ENCODE measurements at places on chromosomes 11 and 22.

GRCh38 chr11:45475173-45475572 lies 189.0 kb upstream of the SYT13 start:
- peak; percentile 20 for DNase-seq

DNA sequence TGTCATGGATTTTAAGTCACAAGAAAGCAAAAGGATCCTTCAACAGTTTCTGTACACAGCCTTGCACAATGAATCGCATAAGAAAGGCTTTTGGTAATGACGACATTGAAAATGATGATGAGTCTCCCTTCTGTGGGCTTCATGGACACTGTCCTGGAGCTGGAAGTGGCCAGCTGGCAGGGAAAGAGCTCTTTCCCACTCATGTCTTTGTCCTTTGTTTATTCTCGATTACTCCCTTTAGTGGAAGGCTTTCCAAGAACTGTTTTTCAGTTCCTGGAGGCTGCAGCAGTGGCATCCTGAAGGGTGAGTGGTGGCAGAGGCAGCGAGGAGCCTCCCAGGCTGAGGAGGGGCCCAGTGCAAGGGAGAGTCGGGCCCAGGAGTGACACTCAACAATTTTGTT lies 505.2 kb downstream of the NTM start:
- peak; percentile 66 for DNase-seq

- peak; percentile 91 for DNase-seq
Observed at GRCh38 chr22:46267431-46268279, at the start of gene TTC38. Gene TTC38, plus strand, starts transcription at chr22:46268008. Its CDS starts 32 bp downstream, at chr22:46268040.

DNA sequence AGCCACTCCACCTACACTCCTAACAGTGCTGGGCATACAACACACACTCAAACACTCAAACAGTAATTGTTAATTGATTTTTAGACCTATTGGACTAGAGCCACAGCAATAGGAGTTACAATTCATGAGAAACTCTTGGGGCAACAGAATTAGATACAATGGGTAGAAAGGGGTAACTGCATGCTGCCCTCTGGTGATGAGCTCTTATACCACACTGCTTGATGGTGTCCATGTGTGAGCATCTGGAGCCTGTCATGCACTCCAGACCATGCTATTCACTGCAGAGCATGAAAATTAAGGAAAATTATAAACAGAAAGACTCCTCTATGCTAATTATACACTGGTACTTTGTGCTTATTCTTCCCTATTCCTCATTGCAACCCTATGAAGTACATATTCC lies 975.5 kb upstream of the CCDC90B start:
- no peak for DNase-seq

DNA sequence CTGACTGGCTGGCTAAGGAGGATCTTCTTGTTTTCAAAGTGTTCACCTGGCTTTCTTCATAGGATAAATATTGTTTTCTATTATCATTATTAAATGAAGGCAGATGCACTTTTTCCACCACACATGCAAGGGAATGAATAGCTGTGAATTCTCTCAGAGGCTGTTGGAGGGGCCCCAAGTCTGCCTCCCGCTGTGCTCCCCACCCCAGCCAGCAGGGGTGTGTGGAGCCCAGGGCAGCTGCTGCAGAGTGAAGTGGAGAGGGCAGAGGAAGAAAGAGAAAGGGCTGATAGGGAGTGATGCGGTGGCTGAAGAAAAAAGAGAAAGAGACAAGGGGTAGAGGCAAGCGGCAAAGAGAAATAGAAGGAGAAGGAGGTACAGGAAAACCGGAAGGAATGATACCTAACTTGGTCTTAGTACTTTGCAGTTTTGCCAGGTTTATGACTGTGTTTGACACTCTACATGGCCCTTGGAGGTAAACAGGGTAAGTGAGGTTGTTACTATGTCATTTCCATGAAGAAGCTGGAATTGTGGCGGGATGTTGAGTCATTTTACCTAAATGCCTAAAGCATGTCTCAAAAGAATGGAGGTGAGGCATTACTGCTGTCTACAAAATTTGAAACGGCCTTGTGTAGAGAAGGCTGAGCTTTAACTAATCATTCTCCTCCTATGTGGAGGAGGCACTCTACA lies 145.7 kb upstream of the B3GAT1 start:
- no peak for DNase-seq

DNA sequence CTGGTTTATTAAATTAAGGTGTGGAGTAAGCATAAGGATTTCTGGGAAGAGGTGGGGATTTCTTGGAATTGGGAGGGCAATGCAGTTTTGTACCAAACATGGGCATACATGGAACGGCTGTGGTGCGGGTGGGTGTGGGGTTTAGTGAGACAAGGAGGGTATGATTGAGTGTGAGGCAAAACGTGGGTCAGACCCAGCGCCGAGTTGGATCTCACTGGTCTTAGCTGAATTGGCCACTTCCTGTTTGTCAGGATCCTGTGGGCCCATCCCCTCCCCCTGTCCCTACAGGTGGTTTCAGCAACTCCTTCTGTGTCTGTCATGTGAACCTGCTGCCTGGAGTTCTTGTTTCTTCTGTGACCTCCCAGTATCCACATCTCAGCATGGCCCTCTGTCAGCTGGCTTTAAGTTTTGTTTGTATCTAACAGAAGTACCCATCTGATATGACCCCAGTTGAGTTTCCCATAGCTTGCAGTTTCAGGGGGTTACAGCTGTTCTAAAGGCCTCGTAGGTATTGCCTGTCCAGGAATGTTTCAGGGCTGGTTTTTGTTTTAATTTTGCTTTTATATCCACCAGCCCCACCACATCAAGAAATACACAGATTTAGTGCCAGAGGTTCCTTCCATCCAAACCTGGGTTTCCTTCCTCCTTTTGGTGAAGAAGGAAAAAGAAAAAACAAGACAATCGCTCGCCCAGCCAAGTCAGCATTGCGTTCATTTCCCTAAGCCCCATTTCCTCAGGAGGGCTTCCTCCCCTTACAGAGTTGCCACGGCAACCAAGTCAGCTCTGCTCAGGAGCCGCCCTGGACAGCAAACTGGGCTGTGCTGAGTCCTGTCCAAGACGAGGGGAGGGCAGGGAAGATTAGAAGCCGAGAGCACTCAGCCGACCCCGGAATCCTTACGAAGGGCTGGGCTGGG lies 6.0 kb downstream of the APOL1 start:
- no peak for DNase-seq

- no peak for DNase-seq
Observed at GRCh38 chr11:36077886-36078685, 134.2 kb downstream of the LDLRAD3 start.

DNA sequence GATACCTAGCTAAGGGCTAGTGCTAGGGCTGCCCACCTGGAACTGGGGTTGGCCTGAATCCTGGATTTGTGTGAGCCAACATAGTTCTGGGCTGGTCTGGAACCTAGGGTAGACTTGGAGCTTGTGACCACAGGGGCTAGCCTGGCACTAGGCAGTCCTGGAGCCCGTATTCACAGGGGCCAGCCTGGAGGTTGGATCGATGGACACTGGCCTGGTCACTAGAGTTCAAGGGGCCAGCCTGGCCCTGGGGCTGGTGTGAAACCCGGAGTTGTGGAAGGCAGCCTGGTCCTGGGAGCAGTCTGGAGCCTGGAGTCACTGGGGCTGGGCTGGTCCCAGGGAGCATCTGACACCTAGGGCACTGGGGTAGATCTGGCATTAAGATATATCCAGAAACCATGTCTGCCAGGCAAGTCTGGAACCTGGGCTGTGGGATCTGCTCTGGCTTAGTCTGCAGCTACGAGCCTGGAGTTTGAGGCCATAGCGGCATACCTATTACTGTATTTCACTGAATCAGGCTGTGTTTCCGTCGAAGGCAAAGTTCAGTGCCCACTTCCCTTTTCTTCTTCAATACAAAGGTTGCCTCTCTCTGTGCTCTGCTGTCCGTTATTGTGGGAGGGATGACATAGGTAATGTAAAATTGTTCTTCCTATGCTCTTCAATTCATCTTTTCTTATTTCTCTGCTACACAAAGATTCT lies 9.1 kb upstream of the GLYATL1B start:
- no peak for DNase-seq

DNA sequence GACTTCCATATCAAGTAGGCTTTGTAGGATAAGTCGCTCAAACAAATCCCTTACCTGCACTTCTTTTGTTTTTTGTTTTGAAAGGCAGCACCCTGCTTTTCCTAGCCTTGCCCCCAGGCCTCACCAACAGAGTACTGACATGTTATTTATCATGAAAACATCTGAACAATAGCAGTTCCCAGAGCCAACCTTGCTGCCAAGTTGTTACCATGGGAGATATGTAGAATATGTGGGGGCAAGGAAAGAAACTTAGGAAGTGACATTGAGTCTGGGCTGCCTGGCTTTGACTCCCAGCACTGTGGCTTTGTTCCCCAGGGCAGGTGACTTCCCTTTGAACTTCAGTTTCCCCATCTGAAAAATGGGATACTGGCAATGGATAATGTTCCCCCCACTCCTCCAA lies 53.4 kb upstream of the CRYBB3 start:
- no peak for DNase-seq

DNA sequence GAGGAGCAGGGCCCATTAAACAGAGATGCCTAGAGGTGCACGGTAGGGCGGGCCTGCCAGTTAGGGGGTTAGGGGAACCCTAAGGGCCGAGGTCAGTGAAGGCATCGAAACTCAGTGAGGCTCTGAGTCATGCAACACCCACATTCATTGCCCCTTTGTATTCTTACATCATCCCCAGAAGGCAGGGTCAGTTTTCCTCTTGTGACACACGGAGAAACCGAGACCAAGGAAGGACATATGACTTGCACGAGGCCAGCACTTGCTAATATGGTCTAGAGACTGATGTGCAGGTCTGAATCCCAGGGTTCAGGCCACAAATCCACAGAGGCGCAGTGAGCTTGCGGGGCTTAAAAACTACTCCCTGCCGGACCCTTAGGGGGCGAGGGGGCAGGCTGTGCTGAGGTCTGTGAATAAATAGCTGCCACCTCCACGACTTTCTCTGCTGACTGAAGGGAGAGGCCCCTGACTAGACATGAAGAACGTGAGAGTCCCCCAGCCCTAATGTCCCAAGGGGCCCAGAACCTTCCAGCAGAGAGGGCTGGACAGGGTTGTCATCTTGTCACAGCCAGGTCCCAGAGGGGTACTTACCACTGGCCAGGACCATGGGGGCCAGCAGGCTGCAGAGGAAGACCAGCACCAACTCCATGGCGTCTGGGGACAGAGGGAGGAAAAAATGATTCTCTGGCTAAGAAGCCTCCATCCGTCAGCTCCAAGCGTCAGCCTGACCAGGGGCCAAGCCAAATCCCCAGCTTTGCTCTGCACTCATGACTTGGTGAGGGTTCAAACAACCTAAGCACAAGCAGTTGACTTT lies 17.8 kb upstream of the FXYD2 start:
- peak; percentile 32 for DNase-seq

DNA sequence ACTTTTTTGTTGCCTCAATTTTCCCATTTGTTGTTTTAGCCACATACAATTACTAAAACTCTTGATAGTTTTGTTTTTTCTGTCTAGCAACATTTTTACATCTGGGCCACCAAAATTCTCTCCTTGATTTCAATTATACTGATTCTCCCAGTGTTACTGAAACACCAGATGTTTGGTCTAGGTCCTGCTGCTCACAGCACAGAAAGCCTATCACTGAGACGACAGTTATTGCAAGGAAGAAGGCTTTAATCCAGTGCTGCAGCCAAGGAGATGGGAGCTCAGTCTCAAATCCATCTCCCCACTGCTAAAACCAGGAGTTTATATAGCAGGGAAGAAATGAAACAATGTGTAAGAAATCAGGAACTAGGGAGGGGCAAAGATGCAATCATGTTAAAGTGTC lies 837.7 kb upstream of the CNTN5 start:
- DNase-seq, result no peak

DNA sequence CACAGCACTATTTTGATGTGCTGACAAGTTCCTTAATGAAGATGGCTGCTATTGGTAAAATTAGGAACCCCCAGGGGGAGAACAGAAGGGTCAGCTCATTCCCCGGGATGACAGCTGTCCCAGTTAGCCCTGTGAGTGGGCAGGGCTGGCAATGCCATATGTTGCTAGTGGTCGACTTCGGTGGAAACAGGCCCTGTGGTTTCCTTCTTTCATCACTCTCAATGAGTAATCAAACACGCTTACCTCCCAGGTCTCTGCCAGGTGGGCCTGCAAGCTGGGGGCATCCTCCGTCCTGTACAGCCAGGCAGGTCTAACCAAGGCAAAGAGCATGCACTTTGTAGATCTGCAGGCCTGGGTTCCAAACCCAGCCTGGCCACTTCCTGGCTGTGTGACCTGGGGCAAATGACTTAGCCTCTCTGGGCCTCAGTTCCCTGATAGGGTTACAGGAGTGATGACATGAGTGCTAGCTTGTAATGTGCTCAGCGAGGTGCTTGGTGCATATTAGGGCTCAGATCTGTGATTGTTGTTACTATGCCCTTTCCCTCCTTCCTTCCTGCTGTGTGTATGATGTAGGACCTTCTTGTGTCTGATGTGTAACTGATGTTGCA lies 85.2 kb downstream of the TSPAN18 start:
- no peak for DNase-seq

GRCh38 chr22:34608540-34609115 lies 457.3 kb upstream of the ISX start:
- DNase-seq, result no peak
